Left lung (tissue), 14 donors: ENCODE measurements at places on chromosomes 16 and 17.

- DNase-seq = no peak
Observed at GRCh38 chr17:69497161-69497560, 82.7 kb downstream of the MAP2K6 start.

GRCh38 chr17:74960570-74961342 lies 11.8 kb downstream of the HID1 start:
- no peak for DNase-seq

GRCh38 chr16:78796221-78796866 lies 696.9 kb downstream of the WWOX start:
- no peak for DNase-seq

GRCh38 chr16:56824331-56824730 lies 40.7 kb upstream of the SLC12A3 start:
- no peak for DNase-seq

GRCh38 chr17:39635614-39636176 lies 1.2 kb upstream of the STARD3 start:
- no peak for DNase-seq

DNA sequence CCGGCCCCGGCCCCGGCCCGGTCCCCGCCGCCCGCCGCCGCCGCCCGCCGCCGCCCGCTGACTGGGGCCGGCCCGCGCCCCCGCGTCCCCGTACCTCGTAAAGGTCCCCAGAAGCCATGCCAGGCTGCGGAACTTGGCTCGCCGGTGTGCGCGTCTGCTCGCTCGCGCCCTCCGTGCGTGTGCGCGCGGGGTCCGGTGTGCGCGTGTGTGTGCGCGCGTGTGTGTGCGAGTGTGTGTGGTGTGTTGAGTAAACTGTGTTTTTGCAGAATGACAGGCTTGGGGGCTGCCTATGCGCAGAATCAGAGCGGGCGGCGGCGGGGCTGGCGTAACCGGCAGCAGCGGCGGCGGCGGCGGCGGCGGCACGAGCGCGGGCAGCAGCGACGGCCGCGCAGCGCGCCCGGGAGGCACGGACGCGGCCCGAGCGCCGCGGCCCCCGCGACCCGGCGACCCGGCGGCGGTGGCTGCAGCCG lies 307 bp downstream of the CDYL2 start:
- peak; percentile 53 for DNase-seq
